WERI-Rb-1 (cell line): ENCODE measurements at places on chromosomes 2 and 18.

- DNase-seq = no peak
Measured at GRCh38 chr2:118059919-118060478, 28.3 kb upstream of the INSIG2 start.

DNA sequence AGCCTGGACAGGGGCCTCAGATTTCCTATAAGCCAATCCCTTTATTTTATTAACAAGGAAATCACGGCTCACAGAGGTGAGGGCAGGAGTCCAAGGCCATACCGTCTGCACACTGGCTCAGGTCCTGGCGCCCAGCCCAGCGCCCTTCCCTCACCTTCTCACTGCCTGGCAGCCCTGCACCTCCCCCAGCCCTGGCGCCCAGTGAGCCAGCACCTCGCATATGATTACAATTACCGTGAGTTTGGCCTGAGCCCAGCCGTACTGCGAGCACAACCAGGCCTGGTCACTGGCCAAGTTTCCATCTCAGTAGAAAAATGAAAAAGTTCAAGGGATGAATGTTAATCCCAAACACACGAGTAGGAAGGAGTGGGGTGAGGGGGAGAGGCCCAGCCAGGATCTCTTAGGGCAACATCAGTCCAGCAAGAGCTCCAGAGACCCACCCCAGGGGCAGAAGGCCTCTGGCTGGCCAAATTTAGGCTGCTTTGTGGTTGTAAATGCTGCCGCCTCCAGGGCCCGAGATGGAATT is 68.4 kb downstream of the MCFD2 start:
- DNase-seq = no peak

- no peak for DNase-seq
Measured at GRCh38 chr18:32446780-32447179, 23.9 kb downstream of the GAREM1 start.

DNA sequence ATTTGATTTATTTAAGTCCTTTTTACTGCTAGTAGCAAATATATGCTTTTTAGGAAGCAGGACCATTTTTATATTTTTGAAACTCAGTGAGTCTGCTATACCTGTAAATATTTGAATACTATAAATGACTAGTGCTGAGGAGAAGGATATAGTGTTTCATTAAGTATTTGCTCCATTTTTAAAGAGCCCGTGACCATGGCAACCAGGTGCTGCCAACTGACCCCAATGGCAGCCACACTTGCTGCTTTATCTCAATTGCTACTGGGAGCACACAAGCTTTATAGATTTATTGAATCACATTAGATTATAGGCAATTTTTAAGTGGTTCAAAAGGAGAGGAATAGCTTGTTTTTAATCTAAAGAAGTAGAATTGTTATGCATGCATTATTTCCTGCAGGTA is 142.0 kb downstream of the SCG2 start:
- no peak for DNase-seq
